ENCODE measurements at places on chromosomes 13 and 19. TPM values are rescaled to one million over a fixed set of nuclear protein-coding genes. Genes with fewer than 3 reads are reported as not detected.

- no peak for DNase-seq
Observed at GRCh38 chr13:30045916-30046704, 195.7 kb upstream of the UBL3 start.

GRCh38 chr13:30934381-30934780 is 1.9 kb downstream of the TEX26 start:
- no peak for DNase-seq

DNA sequence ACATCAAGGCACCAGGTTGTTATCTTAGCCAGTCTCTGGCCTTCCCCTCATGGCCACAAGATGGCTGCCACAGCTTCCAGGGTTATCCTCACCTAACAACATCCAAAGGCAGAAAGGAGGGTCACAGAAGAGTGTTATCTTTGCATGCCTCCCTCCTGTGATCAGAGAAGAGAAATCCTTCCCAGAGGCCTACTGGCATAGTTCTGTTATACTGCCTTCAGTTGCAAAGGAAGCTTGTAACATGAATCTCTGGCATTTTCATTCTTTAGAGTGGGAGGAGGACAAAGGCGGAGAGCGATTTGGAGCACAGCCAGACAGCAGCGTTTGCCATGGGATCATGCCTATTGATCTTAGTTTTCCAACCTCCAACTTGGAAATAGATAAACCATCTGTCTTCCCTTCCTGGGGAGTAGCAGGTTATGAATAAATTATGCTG is 135.7 kb downstream of the DNAJC15 start:
- no peak for DNase-seq

DNA sequence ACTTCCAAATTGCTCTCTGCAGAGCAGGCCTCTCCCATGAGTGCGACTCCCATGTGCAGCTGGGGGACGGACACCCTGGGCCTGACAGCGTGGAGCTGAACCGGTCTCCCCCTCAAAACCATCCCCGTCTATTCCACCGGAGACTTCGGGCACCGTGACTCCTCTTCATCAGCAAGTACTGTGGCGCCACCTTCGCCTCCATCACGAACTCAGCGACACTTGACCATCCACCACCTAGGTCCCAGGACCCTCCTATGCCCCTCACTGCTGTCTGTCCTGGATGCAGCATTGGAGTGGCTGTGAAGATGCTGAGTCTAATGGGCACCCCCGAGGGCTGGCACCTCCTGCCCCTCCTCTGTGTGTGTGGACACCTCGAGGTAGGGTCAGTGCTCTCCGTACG is 20.6 kb downstream of the CILP2 start:
- DNase-seq = no peak

RNF225 gene
- not detected for total RNA-seq

DNA sequence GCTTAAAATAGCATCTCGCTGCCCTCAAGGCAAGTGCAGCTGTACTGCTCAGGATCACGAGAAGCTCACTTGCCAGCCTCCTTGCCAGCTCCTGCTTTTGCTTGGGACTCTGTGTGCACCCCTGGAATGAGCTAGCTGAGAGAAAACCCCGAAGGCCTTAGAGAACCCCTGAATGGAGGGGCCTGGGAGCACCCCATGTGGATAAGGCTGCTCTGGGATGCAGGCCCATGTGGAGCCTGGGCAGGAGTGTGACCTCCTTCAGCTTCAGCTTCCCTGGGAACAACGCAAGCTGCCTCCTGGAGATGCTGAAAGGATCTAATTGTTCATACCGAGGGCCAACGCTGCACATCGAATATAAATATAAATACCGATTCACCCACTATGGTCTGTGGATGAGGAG is 109.2 kb downstream of the HSPH1 start:
- no peak for DNase-seq

ZNF419 gene
- total RNA-seq = 6.8 TPM

DNA sequence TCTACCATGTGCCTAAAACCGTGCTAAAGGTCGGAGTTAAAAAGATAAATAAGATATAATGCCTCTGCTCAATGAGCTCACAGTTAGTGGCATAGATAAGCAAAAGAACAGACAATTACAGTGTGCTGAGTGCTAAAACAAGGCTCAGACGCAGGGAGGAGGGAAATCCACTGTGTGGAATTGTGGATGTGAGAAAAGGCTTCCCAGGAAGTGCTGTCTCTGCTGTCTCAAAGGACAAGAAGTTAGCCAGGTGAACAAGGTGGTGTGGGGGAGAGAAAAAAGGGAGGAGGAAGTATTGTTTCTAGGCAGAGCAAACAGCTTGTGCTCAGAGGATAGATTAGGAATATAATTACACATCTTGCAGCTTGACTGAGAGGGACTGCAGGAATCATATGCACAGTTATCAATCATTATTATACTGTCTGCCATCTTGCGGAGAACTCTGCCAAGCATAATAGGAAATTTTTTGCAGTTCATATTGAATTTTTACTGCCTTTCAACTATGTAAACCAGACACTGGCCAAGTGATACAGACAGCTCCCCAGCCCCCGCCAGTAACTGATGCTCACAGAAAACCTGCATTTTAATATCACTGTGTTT is 9.3 kb downstream of the C13orf42 start:
- no peak for DNase-seq

- no peak for DNase-seq
Observed at GRCh38 chr13:49409008-49409407, 34.9 kb downstream of the CAB39L start.
